ENCODE measurements at places on chromosomes 6 and 20. TPM values are rescaled to one million over a fixed set of nuclear protein-coding genes. Genes with fewer than 3 reads are reported as not detected.

GRCh38 chr6:7802662-7803061 is 76.8 kb downstream of the BMP6 start:
- DNase-seq = no peak
- no peak overlapping the region for H3K27ac ChIP-seq
- H3K4me1 ChIP-seq = no peaks in the 10 kb centered on the region
- no peaks in the 10 kb centered on the region for H3K36me3 ChIP-seq
- no peak overlapping the region for H3K4me3 ChIP-seq

DNA sequence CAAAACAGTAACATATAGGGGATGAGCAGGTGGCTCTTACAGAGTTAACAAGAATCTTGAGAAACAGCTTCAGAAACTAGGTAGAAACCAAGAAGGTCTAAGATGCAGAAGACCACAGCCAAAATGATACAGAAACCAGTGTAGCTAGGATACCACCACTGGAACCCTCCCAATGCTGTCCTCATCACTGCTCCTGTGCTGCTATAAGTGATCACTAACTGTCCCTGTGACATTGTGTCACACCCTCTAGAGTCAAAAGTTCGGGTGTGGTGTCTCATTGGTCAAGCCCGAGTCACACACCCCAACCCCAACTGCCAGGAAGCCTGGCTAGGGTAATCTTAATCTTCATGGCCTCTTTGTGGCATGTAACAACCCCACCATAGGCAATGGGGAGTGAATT is 153.1 kb downstream of the RCAN2 start:
- no peak for DNase-seq
- no peak overlapping the region for H3K4me3 ChIP-seq
- H3K4me1 ChIP-seq = no peaks in the 10 kb centered on the region
- no peaks in the 10 kb centered on the region for H3K27me3 ChIP-seq
- no peaks in the 10 kb centered on the region for H3K36me3 ChIP-seq
- H3K27ac ChIP-seq = no peak overlapping the region

GRCh38 chr6:115890238-115890637 is 170.5 kb downstream of the FRK start:
- no peaks in the 10 kb centered on the region for H3K36me3 ChIP-seq
- H3K27me3 ChIP-seq = no peaks in the 10 kb centered on the region
- H3K4me3 ChIP-seq = no peak overlapping the region
- H3K27ac ChIP-seq = no peak overlapping the region

GRCh38 chr6:115972679-115973078 is 88.0 kb downstream of the FRK start:
- no peak for DNase-seq
- H3K27me3 ChIP-seq = no peaks in the 10 kb centered on the region
- H3K36me3 ChIP-seq = no peaks in the 10 kb centered on the region

- H3K4me3 ChIP-seq = peak overlapping the region; percentile 93
- no peaks in the 10 kb centered on the region for H3K4me1 ChIP-seq
- H3K36me3 ChIP-seq = peaks cover 22% of the 10 kb centered on the region
- H3K27ac ChIP-seq = no peak overlapping the region
- H3K27me3 ChIP-seq = no peaks in the 10 kb centered on the region
- peak; percentile 52 for DNase-seq
Observed at GRCh38 chr20:43667341-43668132, 623 bp downstream of the MYBL2 start.

GRCh38 chr6:33656844-33657243 is 35.7 kb downstream of the ITPR3 start:
- H3K4me3 ChIP-seq = peak overlapping the region; percentile 39
- DNase-seq = no peak
- peaks cover 32% of the 10 kb centered on the region for H3K36me3 ChIP-seq
- H3K4me1 ChIP-seq = peaks cover 6% of the 10 kb centered on the region
- no peak overlapping the region for H3K27ac ChIP-seq

DNA sequence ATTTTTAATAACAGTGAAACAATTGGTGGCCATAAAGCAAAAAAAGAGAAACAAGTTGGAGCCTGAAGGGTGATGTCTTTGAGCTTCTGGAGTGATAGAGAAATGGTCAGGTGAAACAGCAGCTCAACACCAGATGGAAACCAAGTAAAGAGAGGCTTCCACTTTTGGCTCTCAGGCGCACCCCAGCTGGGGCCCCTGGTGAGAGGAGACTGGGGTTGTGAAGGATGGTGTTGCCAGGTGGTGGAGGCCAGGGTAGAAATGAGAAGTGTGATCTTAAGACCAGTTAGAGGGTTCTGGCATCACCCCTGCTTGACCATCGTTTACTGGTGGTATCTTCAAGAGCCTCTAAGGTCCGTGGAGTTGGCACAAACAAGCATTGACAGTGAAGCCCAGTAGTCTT is 126.0 kb upstream of the AKIRIN2 start:
- no peaks in the 10 kb centered on the region for H3K27me3 ChIP-seq
- H3K36me3 ChIP-seq = no peaks in the 10 kb centered on the region
- H3K4me1 ChIP-seq = no peaks in the 10 kb centered on the region
- H3K27ac ChIP-seq = no peak overlapping the region

DNA sequence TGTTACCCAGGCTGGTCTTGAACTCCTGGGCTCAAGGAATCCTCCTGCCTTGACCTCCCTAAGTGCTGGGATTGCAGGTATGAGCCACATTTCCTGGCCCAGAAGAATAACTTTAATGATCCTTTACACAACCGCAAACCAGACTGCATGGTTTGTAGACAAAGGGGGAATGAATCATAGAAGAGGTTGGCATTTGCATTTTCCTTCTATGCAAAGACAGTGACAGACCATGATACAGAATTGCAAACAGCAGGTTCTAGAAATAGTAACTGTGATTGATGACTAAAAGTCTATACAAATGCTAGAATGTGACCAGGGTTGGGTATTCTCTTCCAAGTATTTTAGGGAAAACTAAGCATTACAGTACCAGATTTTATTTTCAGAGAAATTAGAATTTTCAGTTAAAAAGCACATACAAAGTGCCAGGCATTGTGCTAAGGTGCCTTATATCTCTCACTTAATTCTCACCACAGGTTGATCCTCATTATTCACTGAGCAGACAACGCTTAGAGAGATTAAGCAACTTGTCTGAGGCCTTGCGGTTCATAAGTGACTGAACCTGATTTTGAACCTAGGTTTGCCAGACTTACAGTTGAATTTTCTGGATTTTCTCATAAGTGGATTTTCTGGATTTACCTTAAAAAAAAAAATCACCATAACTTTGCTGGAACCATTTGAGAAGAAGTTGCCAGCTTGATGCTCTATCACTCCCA is 146.6 kb downstream of the ZFAND3 start:
- DNase-seq = no peak
- no peaks in the 10 kb centered on the region for H3K4me1 ChIP-seq
- no peak overlapping the region for H3K27ac ChIP-seq
- peaks cover 30% of the 10 kb centered on the region for H3K36me3 ChIP-seq

Gene TAPBP
- total RNA-seq = 28.2 TPM

Gene THBS2
- total RNA-seq = 15.5 TPM

Gene RIPOR2
- total RNA-seq = 5.0 TPM

Gene FABP7
- total RNA-seq = 3.9 TPM

Gene GNRH2
- 1.1 TPM for total RNA-seq

Gene FAM217A
- not detected for total RNA-seq

Gene BNIP5
- not detected for total RNA-seq

Measured in H9 (cell line).